ENCODE measurements at places on chromosomes 7 and 10.

- DNase-seq = no peak
Observed at GRCh38 chr7:38716397-38716796, 85.2 kb upstream of the AMPH start.

DNA sequence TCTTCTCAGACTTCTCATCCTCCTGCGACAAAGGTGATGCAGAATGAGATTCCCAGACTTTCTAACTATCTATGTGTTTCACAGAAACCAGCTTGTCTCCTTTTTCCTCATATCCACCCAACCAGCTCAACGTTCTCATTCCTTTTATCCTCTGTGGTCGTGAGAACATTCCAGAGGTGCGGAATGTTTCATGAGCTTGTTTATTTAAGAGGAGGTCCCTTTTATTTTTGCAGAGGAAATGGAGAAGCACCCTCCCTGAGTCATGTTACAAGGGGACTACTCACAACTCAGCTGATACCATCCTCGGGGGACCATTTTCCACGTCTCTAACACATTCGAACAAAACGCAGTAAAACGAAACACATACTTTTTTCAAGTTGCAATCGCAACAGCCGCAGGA, 93.2 kb downstream of the ZRANB1 start:
- DNase-seq = no peak

GRCh38 chr10:28180654-28181053, 122.2 kb downstream of the MPP7 start:
- DNase-seq = no peak

- DNase-seq = no peak
Observed at GRCh38 chr10:103621783-103622125, 128.2 kb downstream of the NEURL1 start.

DNA sequence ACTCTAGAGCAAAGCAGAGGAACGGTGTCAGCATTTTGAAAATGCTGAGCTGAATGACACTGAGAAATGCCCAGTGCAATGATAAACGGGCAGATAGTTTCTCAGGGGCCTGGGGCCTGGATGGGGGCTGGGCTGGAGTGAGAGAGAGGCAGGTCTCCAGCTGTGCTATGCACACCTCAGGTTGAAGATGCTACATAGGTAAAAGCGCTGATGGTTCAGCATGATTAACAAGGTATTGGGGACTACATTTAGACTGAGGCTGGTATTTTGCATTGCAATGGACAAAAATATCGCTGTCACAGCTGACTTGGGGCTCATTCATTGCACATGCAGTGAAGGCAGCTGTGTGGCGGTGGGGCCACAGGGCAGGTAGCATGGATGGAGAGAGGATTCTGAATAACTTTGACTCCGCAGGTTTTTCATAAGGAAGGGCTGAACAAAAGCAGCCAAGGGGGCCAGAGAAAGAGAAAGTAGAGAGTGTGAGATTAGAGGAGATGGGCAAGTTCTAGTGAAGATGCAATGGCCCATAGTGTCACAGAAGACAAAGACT, 290.8 kb upstream of the ZNF32 start:
- DNase-seq = no peak

DNA sequence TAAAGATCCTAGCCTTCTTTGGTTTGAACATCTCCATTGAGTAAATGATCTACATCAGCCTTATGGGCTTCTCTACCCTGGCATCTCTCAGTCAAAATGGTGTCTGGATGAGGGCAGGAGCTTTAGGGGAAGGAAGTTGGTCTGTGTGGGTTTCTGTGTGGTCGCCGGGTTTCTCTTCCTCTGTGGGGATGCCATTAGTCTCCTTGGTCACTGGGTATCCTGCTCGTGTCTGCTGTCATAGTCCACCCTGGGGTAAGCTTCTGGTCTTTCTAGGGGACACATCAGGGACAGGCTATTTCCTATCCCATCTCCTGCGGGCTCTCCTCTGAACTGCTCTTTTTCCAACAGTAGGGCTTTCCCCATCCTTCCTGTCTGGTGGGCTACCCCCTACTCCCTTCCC, 150.3 kb upstream of the NPY start:
- no peak for DNase-seq

DNA sequence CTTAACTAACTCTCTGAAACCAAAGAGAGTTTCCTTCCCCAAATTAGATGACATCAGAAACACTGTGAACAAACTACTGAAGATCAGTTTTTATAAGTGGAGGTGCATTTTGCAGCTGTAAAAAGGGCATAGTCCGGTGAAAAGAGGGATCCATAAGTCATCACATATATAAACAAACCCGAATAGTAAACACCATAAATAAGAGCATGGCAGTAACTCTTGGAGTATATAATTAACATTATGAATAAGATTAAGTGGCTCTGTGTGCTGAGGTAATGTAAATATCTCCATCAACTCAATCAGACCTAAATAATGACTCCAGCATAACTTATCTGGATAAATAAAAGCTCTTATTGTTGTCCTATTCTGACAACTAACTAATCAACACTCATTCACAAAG, 43.0 kb upstream of the SHTN1 start:
- DNase-seq = no peak

Data from stimulated activated CD4-positive, alpha-beta T cell treated with anti-CD3 and anti-CD28 coated beads, Interleukin-12 subunit alpha, Interleukin-12 subunit beta, amount 100 ng/mL, for 24 hours (primary cell).